Fibroblast of the aortic adventitia (primary cell): ENCODE measurements at places on chromosomes 2 and 18. TPM values are rescaled to one million over a fixed set of nuclear protein-coding genes. Genes with fewer than 3 reads are reported as not detected.

GRCh38 chr2:44211183-44211582 lies 42.5 kb downstream of the PPM1B start:
- no peak for DNase-seq

GRCh38 chr2:199895406-199895805 lies 15.7 kb upstream of the C2orf69 start:
- DNase-seq = no peak

TUBA4A gene
- total RNA-seq = 9.7 and 25.6 TPM in 2 replicates

DNA sequence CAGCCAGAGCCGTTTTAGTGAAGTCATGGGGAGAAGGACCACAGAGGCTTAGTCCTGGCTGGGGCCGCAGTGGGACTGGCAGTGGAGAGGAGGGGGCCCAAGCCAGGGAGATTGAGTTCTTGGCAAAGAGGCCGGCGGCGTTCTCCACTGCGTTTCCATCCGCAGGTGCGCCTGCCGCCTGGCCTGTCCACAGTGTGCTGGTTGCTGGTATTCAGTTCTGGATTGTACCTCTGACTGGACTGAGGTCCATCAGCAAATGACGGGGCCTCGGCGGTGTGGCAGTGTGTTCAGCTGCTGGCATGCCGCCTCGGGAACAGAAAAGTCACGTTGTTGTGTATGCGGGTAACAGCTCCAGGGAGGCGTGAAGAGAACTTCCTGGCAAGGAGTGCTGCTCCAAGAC lies 36.8 kb downstream of the LRRFIP1 start:
- no peak for DNase-seq

ADAM23 gene
- 1.9 and 7.8 TPM in 2 replicates for total RNA-seq

DSC1 gene
- 0.25 TPM in 1 of 2 replicates, not detected in the other for total RNA-seq

PLA2R1 gene
- total RNA-seq = 25.0 and 27.0 TPM in 2 replicates

GRCh38 chr2:224023188-224023587 lies 15.9 kb downstream of the SERPINE2 start:
- DNase-seq = no peak

DSC3 gene
- total RNA-seq = 0.09 and 12.1 TPM in 2 replicates

DNA sequence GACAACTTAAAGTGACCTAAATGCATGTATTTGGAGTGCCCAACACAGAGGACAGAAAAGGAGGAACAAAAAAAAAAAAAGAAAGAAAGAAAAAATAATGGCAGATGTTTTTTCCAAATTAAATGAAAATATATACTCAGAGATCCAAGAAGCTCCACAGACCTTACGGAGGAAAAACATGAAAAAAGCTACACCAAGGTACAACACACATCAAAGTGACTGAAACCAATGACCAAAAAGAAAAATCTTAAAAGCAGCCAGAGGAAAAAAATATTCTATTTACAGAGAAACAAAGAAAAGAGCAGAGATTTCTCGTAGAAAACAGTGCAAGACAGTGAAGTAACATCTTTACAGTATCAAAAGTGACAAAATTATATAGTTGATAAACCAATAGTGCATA lies 5.1 kb downstream of the FANCL start:
- no peak for DNase-seq

DNA sequence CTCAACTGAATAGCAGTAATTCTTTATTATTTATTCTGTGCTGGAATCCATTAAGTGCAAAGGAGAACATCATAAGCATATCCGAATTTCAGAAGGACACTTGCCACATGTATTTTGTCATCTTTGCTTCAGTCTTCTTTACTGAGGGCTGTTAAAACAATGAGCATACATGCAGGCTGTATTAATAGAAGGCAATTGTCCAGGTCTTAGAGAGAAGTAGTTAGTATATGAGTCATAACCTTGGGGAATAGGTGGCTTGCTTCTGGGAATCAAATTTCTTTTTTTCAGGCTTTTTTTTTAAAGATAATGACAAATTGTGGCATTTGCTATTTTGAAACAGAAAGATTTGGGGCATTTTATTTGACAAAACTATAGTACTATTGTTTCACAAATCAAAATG lies 773.5 kb downstream of the CNTNAP5 start:
- DNase-seq = peak; percentile 8

GRCh38 chr18:54263904-54264336 lies 5.4 kb upstream of the POLI start:
- DNase-seq = no peak

DNA sequence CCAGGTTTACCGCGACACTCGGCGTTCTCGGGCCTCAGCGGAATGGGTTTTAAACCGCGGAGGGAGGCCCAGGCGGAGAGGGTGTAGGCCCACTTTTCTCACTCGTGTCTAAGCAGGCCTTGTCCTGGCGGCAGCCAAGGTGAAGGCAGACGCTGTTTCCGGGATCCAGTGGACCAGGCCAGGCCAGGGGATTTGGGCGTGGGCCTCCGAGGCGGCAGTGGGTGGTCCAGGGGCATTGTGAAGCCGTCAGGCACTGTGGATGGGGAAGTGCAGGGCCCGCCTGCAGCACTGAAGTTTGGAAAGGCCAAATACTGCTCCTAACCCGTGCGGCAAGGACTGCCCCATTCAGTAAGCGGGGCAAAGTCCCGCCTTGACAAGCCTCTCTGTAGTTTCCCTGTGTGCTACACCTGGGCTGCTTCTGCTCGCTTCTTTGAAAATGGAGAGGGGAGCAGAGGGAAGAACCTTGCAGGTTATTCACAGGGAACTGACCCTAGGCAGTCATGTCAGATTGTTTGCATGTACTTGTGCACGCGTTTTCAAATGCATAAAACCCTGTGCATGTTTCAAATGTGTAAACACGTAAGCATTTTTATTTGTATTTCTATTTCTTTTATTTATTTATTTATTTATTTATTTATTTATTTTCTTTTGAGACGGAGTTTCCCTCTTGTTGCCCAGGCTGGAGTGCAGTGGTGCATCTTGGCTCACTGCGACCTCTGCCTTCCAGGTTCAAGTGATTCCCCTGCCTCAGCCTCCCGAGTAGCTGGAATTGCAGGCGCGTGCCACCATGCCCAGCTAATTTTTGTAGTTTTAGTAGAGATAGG lies 7.5 kb upstream of the DLX2 start:
- DNase-seq = no peak

DNA sequence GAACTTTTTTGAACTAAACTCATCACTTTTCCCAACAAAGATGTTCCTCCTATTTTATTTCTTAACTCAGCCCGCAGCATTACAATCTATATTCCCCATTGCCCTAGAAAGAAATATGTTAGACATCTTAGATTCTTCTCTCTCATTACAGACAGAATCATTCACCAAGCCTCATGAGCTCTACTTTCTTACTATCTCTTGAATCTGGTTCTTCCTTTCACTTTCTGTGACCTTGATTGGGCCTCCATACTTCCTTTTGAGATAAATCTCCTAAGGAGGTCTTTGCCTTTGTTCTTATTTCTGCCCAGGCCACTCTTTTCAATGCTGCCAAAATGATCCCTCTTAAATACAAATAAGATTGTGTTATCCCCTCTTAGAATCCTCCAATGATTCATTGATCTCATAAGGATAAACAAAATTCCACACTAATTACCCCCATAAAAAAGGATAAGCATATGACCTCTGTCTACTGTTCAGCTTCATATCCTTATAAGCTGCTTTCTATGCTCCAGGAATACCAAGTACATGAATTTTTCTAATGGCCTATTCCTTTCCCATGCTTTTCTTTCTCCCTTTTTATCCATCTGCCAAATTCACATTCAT lies 400.0 kb downstream of the ARHGAP15 start:
- DNase-seq = no peak

DNA sequence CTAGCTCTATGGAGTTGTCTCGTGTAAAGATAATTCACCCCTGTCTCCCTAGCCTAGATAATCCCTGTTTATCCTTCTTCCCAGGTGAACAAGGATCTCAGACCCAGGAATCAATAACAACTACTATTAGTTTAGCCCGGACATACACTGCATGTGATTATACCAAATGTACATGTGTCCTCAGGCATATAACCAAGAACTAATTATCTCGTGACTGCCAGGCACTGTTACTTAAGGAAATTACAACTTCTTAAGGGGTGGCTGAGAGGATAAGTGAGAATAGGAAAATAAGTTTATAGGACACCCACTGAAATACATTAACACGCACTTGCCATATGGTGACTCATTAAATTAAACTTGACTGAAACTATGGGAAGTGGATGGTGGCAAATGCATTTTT lies 126.6 kb downstream of the CNTNAP5 start:
- no peak for DNase-seq

- peak; percentile 97 for DNase-seq
Measured at GRCh38 chr2:85248773-85249509, 78.8 kb downstream of the TGOLN2 start.

GRCh38 chr18:63152791-63153190 lies 166.8 kb downstream of the BCL2 start:
- DNase-seq = no peak
